ENCODE measurements at places on chromosomes 3 and 15.

GRCh38 chr15:56749982-56750381 lies 16.7 kb upstream of the ZNF280D start:
- DNase-seq, result no peak

DNA sequence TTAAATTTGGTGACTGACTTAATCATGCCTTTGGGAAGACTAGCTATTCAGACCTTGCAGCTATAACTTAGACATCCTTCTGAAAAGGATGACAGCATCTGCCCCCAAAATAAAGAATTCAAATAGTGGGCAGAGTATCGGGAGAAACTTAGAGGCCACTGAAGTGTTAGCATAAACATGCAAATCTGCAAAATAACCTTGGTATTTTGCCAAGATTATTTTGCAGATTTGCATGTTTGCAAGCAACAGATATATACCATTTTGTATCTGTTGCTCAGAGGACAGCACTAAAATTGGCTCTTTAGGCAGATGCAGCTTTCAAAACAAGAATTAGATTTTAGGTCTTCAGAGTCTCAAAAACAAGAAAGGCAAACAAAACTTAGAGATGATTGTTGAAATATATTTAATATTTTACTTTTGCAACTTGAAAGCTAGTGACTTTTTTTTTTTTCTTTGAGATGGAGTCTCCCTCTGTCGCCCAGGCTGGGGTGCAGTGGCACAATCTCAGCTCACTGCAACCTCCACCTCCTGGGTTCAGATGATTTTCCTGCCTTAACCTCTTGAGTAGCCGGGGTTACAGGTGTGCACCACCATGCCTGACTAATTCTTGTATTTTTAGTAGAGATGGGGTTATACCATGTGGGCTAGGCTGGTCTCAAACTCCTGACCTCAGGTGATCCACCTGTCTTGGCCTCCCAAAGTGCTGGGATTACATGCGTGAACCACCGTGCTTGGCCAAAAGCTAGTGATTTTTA lies 47.8 kb downstream of the KBTBD8 start:
- no peak for DNase-seq

DNA sequence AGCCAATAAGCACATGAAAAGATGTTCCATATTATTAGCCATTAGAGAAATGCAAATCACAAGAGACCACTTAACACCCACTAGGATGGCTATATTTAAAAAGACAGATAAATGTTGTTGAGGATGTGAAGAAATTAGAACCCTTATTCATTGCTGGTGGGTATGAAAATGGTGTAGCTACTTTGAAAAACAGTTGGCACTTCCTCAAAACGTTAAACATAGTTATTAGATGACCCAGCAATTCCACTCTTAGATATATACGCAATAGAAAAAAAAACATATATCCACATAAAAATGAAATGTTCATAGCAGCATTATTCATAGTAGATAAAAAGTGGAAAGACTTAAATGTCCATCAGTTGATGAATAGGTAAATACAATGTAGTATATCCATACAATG lies 47.1 kb upstream of the TERB2 start:
- DNase-seq, result no peak

GRCh38 chr3:38992117-38992760 lies 59.5 kb downstream of the SCN11A start:
- no peak for DNase-seq

- no peak for DNase-seq
Measured at GRCh38 chr15:92955706-92956105, 55.6 kb downstream of the CHD2 start.

GRCh38 chr3:172520301-172520831 lies 2.9 kb downstream of the TNFSF10 start:
- DNase-seq, result no peak

- DNase-seq, result no peak
Measured at GRCh38 chr3:14410503-14411165, 8.2 kb downstream of the SLC6A6 start.

All from DMS 273 treated with DMSO at 0.1 percent for 48 hours (cell line).